CD8-positive, alpha-beta T cell (primary cell): ENCODE measurements at places on chromosomes 2 and 18.

DNA sequence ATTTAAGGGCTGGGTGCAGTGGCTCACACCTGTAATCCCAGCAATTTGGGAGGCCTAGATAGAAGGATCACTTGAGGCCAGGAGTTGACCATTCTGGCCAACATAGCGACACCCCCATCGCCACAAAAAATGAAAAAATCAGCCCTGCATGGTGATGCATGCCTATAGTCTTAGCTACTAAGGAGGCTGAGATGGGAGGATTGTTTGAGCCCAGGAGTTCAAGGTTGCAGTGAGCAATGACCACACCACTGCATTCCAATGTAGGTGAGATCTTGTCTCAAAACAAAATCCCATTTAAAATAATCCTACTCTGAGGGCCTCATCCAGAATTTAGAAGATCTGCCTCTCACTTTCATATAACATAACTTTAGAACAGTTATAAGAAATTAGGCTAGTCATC, 2.7 kb upstream of the SERTAD2 start:
- DNase-seq, result no peak

- DNase-seq, result no peak
Measured at GRCh38 chr18:4319738-4320677, 135.1 kb downstream of the DLGAP1 start.

DNA sequence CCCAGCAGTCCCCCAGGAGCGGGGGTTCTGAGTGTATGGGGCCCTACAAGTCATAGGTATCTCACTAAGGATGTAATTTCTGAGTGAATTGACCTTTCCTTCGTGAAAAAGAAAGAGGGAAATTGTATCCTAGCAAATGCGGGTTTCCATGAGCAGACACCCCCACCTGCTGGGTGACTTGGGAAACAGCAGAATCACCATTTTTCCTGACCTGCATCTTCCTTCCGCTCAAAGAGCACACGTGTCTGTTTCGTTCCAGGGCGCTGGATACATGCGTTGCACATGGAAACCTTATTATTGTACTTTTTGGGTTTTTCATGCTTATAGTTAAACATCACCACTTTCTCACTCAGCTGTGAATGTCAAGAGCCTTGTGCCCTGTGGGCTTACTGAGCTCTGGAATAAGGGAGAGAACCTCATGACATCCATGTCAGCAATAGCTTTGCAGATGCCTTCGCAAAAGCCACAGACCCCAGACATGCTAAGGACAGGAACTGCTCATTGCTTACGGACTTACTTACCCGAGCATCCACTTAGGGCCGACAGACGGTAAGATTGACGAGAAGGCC, 132.8 kb downstream of the TPO start:
- DNase-seq, result no peak

- DNase-seq, result no peak
Measured at GRCh38 chr2:117980783-117981676, 32.8 kb downstream of the CCDC93 start.

- DNase-seq, result no peak
Measured at GRCh38 chr2:53987336-53987921, 16.6 kb upstream of the PSME4 start.

DNA sequence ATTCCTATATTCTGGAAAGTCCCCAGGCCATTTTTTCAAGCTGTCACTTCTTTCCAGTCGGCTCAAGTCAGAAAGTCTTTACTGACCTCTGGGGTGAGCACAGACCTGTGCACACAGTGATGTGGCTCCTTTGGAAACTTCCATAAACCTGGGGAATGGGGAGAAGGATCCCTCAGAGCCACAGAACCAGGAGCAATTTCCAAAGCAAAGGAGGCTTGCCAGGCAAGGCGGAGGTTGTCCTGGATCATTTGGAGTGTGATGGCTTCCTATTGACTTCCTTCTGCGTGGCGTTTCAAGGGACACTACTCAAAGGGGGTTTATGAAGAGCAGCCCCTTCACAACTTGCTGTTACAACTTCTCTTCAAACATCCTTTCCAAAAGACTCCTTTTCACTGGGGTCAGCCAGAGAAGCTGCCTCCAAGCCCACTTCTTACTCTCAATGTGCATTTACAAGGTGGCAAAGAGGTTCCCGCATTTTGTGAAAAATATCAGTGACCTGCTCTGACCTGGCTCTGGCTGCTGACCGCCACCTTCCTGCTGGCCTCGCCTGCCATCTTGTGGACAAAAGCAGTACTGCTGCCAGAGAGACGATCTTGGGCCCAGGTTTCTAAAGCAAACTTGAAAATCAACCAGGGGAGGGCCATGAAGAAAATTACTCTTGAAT, 18.2 kb upstream of the TMEM247 start:
- peak; percentile 46 for DNase-seq

GRCh38 chr18:71398531-71398930, 1109.7 kb downstream of the SOCS6 start:
- no peak for DNase-seq

GRCh38 chr2:144215701-144216675, 303.9 kb downstream of the ZEB2 start:
- peak; percentile 59 for DNase-seq
